Central memory CD4-positive, alpha-beta T cell (primary cell): ENCODE measurements at places on chromosomes 4 and X.

DNA sequence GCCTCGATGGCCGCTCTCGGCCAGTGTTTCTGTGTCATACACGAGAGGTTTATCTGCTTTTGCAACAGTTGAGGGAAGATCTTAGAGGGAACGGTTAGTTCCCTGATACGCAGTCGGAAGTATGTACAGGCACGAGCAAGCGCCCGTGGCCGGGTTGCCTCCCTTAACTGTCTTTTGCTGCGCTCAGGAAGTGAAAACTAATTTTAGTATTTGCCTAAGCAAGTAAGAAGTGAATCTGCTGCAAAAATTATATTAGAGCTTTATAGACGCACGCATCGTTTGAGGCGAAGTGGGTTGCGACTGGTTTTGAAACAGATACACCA lies 695 bp downstream of the MTM1 start:
- peak; percentile 43 for DNase-seq

DNA sequence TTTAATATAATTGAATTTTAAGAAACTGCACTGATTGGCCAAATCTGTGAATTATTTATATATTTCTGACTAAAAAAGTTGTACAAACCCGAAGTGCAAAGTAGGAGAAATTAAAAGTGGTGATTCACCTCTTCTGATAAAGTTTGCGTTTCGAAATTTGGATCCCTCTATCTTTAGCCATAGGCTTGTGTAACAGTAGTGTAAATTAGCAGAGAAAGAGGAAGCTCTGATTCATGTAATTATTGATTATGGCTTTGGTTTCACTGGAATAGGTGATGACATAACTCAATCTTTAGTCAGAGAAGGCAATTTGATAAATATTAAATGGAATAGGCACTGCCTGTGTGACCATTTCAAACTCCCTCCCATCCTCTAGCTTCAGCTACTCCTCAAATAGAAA lies 717.8 kb upstream of the PCDH7 start:
- DNase-seq = no peak

DNA sequence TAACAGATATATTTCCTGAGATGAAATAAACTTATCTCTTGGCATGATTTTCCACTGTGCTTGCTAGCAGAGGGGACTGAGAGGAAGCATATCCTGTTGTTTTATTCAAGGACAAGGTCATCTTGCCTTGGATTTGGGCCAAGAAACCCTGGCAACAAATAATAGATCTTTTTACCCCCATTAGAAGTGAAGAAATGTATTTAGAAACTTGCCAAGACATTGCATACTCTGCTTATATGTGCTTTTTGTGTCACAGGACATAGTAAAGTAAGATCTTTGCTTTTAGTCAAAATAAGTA lies 170.2 kb downstream of the RAPGEF2 start:
- no peak for DNase-seq

- DNase-seq = no peak
Measured at GRCh38 chrX:53486285-53486684, 52.1 kb upstream of the HSD17B10 start.

GRCh38 chr4:25158817-25159216 lies 1.4 kb downstream of the SEPSECS start:
- DNase-seq = no peak

GRCh38 chr4:55336138-55337034 lies 9.7 kb upstream of the SRD5A3 start:
- DNase-seq = no peak

DNA sequence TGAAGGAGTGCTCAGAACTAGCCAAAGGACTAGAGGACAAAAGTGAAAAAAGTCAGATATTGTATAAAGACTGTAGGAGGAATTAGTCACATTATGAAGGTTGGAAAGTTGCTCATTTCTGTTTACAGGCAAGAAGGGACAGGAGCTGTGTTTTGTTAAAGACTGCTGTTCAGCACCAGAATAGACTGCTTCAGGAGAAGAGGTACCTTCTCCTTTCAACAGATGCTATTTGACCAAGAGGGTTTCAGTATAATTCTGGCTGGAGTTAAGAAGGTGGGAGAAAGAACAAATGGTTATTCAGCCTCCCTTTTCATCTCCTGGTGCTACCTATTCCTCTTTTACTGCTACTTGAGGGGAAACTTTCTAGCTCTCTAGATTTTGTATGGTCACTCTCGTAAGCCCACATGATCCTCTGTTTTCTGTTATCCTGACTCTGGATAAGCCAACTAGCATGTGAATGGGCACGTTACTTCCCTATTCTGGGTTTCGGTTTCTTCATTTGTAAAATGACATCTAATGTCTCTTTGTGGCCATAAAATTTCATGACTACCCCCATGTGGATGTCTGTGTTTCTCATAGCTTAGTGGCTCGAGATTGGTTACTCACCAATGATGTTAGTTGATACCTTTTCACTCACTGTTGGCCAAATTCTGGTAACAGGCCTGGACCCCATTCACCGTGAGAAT lies 68.9 kb downstream of the SH2D1A start:
- DNase-seq = no peak

- peak; percentile 7 for DNase-seq
Measured at GRCh38 chr4:36242629-36243354, 1.5 kb downstream of the ARAP2 start.

GRCh38 chrX:70434352-70434866 lies 10.2 kb upstream of the DLG3 start:
- no peak for DNase-seq

DNA sequence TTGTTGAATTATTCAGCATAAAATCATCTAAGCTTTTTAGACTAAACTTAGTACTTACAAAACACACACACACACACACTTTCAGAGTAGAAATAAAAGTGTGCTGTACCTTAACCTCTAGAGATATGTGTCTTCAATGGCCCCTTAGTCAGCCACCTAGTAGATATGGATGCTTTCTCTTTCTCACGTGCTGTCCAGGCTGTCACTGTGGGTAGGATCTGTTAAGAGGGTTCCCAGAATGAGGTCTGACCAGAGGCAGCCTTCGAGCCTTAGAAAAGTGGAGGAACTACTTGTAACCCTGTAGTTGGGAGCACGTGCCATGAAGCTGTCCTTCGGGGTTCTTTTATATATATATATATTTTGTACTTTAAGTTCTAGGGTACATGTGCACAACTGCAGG lies 117.9 kb downstream of the COL4A5 start:
- no peak for DNase-seq
